ENCODE measurements at places on chromosomes 5 and 9. TPM values are rescaled to one million over a fixed set of nuclear protein-coding genes. Genes with fewer than 3 reads are reported as not detected.

DNA sequence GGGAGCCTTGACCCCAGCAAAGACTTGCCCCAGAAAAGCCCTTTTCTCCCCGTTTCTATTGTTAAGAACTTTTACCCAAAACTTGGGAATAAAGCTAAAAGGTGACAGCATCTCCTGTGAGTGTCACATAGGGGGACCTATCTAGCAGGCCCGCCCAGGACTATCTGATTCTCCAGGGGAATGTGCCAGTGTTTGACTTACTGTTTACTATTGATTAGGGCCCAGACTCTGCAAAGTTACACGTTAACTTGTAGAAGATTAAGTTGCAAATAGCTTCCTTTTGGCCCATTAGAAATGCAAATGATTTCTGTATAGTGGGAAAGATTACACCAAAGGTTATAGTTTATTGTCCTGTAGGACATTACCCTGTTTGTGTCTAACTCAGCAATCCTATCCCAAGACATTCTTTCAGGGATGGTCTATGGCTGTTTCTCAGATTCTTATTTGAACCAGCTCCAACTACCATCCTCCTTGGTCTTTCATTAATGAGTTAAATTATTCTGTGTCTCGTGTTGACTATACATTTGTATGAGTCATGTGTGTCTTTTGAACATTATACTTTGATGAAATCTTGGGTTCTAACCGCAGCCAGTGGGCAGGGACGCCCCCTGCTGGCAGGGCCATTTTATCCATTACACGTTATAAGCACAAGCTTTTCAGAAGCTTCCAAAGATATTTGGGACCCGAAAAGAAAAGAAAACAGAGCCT is 60.7 kb downstream of the HRH2 start:
- peaks cover 9% of the 10 kb centered on the region for H3K4me1 ChIP-seq
- H3K27ac ChIP-seq: peak overlapping the region; percentile 24
- H3K4me3 ChIP-seq: no peak overlapping the region
- DNase-seq: peak; percentile 74
- no peaks in the 10 kb centered on the region for H3K27me3 ChIP-seq

The LCN6 gene
- not detected for total RNA-seq

DNA sequence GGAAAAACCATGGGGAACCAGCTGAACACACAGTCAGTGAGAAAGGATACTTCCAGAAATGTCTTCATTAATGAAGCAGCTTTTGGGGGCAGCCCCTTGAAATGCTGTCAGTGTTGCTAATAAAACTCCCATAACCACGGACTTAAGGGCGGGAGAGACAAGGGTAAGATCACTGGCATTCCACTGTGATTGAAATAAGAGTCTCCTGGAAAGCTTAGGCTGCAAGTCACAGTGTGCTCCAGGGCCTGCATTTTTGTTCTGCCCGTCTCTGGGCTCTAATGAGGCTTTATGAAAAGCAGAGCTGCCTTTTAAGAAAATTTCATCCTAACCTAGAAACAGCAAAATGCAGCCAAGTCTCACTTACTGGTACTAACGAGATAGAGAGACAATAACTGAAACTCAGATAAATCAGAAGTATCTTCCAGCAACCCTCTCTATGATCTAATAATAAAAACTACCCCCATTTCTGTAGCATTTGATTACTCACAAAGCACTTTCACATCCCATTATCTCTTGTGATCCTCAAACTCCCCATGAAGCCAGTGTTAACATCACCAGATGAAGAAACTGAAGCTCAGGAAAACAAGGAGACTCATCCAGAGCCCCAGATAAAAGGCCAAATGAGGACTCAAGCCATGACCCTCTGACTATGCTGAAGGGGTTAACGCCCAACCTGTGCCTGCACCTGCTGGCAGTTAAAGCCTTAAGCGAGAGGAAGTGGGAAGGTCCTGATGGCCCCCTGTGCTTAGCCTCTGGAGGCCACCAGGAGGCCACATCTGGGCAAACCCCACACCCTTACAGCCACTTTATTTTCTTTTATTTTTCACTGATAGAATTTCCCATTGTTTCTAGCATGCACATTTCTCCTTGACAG is 37.5 kb downstream of the SPOCK1 start:
- no peak overlapping the region for H3K27ac ChIP-seq
- H3K27me3 ChIP-seq: no peaks in the 10 kb centered on the region
- H3K4me1 ChIP-seq: no peaks in the 10 kb centered on the region

The SLC2A6 gene
- total RNA-seq: 8.4 TPM

- H3K4me1 ChIP-seq: no peaks in the 10 kb centered on the region
- H3K27ac ChIP-seq: no peak overlapping the region
- DNase-seq: no peak
- peaks cover 9% of the 10 kb centered on the region for H3K36me3 ChIP-seq
- no peak overlapping the region for H3K4me3 ChIP-seq
Measured at GRCh38 chr5:150394131-150394530, 18.6 kb downstream of the CD74 start.

- no peak for DNase-seq
- H3K4me3 ChIP-seq: no peak overlapping the region
- no peak overlapping the region for H3K27ac ChIP-seq
- H3K36me3 ChIP-seq: no peaks in the 10 kb centered on the region
Measured at GRCh38 chr5:10686890-10687289, 74.1 kb downstream of the DAP start.

DNA sequence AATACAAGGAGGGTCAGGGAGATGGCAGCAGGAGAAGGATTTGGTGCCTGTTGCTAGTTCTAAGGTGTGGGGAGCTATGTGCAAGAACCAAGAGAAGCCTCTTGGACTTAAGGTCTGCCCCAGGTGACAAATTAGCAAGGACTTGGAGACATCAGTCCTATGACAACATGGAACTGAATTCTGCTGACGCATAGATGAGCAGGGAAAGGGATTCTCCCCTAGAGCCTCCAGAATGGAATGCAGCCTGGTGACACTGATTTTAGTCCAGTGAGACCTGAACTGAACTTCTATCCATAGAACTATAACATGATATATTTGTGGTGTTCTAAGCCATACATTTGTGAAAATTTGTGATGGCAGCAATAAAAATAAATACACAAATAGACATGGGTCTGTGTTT is 215.6 kb downstream of the ESM1 start:
- no peak overlapping the region for H3K4me3 ChIP-seq
- H3K27me3 ChIP-seq: no peaks in the 10 kb centered on the region
- DNase-seq: no peak
- no peaks in the 10 kb centered on the region for H3K36me3 ChIP-seq

DNA sequence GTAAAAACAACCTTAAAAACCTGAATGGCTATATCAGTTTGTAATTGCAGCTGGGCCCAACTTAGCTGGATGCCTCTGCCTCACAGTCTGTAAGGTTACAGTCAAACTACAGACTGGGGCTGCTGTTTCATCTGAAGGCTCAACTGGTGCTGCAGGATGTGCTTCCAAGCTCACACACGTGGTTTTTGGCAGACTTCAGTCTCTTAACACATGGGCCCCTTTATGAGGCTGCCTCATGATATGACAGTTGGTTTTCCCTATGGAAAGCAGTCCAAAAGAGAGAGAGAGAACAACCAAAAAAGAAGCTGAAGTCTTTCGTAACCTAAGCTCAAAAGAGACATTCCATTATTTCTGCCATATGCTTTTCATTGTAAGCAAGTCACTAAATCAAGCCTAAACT is 27.4 kb downstream of the CTSL start:
- no peaks in the 10 kb centered on the region for H3K4me1 ChIP-seq
- no peaks in the 10 kb centered on the region for H3K36me3 ChIP-seq

The SLC34A3 gene
- total RNA-seq: 0.19 TPM

DNA sequence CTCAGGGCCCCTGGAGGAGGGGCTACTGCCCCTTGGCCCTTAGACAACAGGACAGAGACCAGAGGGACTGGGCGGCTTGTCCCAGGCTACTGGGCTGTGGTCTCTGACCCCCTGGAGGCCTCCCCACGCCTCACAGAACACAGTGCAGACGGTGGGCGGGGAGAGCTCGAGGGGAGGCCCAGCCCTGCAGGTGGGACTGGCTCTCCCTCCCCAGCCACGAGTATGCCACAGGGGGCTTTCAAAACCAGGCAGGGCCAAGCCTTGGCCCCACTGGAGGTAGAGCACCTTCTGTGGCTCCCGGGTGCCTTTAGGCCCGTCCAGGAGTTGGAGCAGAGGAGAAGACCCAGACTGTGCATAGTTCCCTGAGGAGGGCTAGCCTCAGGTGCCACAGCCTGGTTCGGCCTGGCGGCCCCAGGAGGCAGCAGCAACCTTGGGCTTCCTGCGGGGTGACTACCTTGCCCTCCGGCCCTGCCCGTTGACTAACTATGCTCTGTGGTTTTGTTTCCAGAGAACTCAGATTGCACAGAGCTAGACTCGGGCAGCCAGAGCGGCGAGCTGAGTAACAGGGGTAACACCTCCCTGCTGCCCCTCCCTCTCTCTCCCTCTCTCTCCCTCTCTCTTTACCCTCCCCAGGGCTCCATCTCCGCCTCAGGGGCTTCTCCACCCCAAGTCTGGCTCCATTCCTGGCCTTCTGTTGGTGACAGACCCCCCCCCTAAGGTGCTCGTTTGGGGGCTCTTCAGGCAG is 15.5 kb downstream of the CARD19 start:
- DNase-seq: no peak
- no peaks in the 10 kb centered on the region for H3K4me1 ChIP-seq
- H3K27ac ChIP-seq: no peak overlapping the region
- H3K4me3 ChIP-seq: no peak overlapping the region
- H3K36me3 ChIP-seq: no peaks in the 10 kb centered on the region

The ATP10B gene
- total RNA-seq: 0.63 TPM

The SHC3 gene
- 0.20 TPM for total RNA-seq

DNA sequence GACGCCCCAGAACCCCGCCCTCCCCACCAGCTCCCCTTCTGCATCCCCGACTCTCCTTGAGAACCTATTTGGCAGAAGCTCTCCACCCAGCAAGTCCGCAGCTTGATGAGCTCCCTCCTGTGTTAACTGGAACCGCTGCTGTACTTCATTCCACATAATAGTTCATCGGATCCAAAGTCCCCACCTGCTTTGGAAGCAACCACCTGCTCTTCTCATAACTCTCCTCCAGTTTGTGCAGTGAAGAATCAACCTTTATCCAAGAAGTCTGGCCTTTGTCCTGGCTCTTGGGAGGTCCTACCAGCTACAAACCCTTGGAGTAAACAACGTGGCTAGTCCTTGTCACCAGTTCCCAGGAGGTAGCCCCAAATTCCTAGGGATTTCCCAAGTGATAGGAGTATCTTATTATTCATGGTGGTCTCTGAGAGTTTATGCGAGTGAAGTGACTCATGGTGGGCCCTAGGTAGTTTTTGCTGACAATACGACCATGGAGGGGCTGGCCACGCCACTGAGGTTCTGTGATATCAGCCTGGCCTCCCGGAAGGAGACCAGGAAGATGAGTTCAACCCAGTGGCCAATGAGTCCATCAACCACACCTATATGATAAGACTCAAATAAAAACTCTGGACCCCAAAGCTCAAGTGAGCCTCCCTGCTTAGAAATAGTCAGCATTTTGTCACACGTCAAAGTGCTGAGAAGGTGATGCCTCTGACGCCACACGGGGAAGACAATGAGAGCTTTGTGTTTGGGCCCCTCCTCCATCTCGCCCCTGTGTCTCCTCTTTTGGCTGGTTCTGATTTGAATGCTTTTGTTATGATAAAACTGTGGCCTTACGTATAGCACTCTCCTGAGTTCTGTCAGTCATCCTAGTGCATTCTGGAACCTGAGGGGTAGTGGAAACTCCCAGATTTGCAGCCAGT is 3.6 kb upstream of the IL4 start:
- H3K27me3 ChIP-seq: no peaks in the 10 kb centered on the region
- H3K4me1 ChIP-seq: peaks cover 14% of the 10 kb centered on the region
- DNase-seq: no peak
- no peaks in the 10 kb centered on the region for H3K36me3 ChIP-seq
- H3K27ac ChIP-seq: no peak overlapping the region
- H3K4me3 ChIP-seq: no peak overlapping the region

The IL3 gene
- total RNA-seq: not detected

The OR1J2 gene
- total RNA-seq: not detected

- H3K36me3 ChIP-seq: no peaks in the 10 kb centered on the region
- DNase-seq: no peak
- no peak overlapping the region for H3K4me3 ChIP-seq
- H3K4me1 ChIP-seq: peaks cover 21% of the 10 kb centered on the region
- no peaks in the 10 kb centered on the region for H3K27me3 ChIP-seq
Measured at GRCh38 chr5:115461506-115462290, 82.9 kb downstream of the FEM1C start.

The TMEM174 gene
- total RNA-seq: not detected

All from Caco-2 (cell line).